Substantia nigra (tissue), 51 donors: ENCODE measurements at places on chromosomes 16 and 17.

GRCh38 chr16:66810391-66810790 lies 9.0 kb upstream of the TERB1 start:
- no peak for DNase-seq

DNA sequence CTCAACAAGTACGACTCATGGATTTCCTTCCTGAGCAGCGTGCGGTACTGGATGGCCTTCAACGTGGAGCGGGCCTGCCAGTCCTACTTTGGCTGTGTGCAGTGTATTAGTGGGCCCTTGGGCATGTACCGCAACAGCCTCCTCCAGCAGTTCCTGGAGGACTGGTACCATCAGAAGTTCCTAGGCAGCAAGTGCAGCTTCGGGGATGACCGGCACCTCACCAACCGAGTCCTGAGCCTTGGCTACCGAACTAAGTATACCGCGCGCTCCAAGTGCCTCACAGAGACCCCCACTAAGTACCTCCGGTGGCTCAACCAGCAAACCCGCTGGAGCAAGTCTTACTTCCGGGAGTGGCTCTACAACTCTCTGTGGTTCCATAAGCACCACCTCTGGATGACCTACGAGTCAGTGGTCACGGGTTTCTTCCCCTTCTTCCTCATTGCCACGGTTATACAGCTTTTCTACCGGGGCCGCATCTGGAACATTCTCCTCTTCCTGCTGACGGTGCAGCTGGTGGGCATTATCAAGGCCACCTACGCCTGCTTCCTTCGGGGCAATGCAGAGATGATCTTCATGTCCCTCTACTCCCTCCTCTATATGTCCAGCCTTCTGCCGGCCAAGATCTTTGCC lies 9.0 kb downstream of the HAS3 start:
- no peak for DNase-seq

GRCh38 chr16:27491894-27492587 lies 57.7 kb downstream of the GTF3C1 start:
- DNase-seq, result no peak

GRCh38 chr17:5500247-5500588 lies 13.9 kb downstream of the MIS12 start:
- DNase-seq, result no peak

GRCh38 chr16:64280317-64280716 lies 841.5 kb downstream of the CDH11 start:
- DNase-seq, result no peak

GRCh38 chr17:41777574-41778188 lies 8.8 kb downstream of the JUP start:
- DNase-seq, result peak; percentile 25

GRCh38 chr17:18139498-18139897 lies 30.9 kb downstream of the MYO15A start:
- DNase-seq, result no peak

- DNase-seq, result peak; percentile 62
Measured at GRCh38 chr17:61416540-61417363, 17.1 kb downstream of the TBX2 start.

- no peak for DNase-seq
Measured at GRCh38 chr16:74046524-74046923, 250.1 kb upstream of the PSMD7 start.

GRCh38 chr17:27386206-27387075 lies 69.8 kb upstream of the KSR1 start:
- no peak for DNase-seq

GRCh38 chr16:66924527-66925321 lies 611 bp downstream of the RRAD start:
- no peak for DNase-seq

DNA sequence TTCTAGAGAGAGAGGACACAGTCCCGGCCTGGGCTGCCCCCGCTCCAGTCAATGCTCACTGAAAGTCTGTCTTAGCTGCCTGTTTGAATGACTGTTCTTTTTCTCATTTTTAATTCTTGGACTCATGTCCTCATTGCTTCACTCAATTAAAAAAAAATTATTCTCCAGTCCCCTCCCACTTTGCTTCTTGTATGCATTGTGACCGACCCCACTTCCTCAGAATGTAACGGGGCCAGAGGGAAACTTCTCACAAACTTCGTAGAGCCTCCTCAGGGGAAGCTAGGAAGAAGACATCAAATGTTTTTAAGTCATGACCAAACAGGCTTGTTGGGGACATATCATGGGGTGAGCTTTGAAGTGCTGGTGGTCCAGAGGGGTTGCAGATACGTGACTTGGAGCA lies 113.2 kb downstream of the CCDC182 start:
- DNase-seq, result no peak

GRCh38 chr16:10616419-10616755 lies 36.0 kb upstream of the EMP2 start:
- no peak for DNase-seq

GRCh38 chr16:27446721-27447120 lies 44.7 kb downstream of the IL21R start:
- DNase-seq, result no peak

- no peak for DNase-seq
Measured at GRCh38 chr16:66972983-66973382, 11.9 kb downstream of the CES3 start.

GRCh38 chr16:3066440-3066748 lies 954 bp downstream of the IL32 start:
- no peak for DNase-seq
